Islet precursor cell (in vitro differentiated cells): ENCODE measurements at places on chromosomes 12 and 14.
A peak's percentile ranks its signal among the peaks of the same experiment; 100 is the strongest.

DNA sequence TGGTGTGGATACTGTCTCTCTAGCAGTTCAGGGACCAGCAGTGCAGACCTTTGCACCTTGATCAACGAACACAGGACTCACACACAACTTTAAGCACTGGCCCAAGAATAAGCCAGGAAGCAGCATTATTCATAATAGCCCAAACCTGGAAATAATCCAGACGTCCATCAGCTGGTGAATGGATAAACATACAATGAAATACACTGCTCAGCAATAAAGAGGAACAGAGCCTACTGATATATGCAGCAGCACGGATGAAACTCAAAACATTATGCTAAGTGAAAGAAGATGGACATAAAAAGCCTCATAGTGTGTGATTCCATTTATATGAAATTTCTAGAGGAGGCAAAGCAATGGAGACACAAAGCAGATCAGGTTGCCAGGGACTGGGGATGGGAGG is 303.9 kb upstream of the FKBP4 start:
- DNase-seq: no peak

GRCh38 chr12:127660961-127661360 is 606.0 kb upstream of the TMEM132C start:
- DNase-seq: no peak

GRCh38 chr12:43111608-43112007 is 440.4 kb downstream of the ADAMTS20 start:
- no peak for DNase-seq

- DNase-seq: no peak
Observed at GRCh38 chr14:59374048-59374447, 91.1 kb downstream of the GPR135 start.

- DNase-seq: peak; percentile 55
Observed at GRCh38 chr12:74514098-74514872, 23.4 kb upstream of the ATXN7L3B start.

GRCh38 chr12:78725951-78726580 is 138.5 kb upstream of the SYT1 start:
- no peak for DNase-seq

- no peak for DNase-seq
Observed at GRCh38 chr14:47543459-47543858, 131.9 kb downstream of the MDGA2 start.

DNA sequence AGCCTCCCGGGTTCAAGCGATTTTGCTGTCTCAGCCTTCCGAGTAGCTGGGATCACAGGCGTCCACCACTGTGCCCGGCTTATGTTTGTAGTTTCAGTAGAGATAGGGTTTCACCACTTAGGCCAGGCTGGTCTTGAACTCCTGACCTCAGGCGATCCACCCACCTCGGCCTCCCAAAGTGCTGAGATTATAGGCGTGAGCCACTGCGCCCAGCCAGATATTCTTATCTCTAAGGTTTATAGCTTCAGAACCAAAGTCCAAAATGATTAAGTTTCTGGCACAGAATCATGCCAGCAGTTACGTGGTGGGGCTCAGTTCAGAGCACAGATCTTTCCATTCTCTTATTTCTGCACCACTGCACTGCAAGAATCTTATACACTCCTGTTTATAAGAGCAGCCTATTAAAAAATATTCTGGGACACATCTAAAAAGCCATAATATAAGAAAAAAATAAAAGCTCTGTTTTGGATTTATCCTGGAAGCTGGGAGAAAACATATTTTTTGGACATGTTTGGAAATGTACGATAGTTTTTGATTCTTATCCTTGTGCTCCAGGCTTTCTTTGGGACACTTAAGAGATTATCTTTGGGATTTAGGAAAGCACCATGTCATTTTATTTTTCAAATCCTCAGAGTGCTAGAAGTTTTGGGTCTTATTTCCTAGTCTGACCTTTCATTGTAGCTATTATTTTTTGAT is 129.6 kb downstream of the LMNTD1 start:
- DNase-seq: no peak

- DNase-seq: no peak
Observed at GRCh38 chr14:30551460-30551859, 7.5 kb upstream of the G2E3 start.

DNA sequence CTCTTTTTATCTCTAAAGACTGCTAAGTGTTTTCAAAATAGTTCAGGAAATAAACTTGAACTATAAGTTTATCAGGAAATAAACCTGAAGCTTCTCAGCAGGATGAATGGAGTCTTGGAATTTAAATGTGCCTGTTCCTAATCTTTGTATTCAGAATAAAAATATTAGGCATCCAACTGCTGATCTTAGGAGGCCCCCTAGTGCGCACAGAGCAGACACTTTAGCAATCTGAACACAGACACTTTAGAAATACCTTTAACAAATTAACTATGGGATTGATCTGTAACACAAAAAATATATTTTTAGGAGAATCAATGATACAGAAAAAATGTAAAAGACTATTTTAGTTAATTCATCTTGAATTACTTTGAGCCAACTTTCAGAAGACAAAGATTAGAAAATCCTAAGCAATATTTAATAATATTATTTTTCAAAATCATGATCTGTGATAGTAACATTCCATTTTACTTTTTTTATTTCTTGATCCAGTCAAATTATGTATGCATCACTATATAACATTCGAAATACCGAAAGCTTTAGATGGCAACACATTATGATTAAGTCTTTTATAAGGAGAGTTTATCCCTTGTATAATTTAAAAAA is 80.9 kb downstream of the SLC41A2 start:
- no peak for DNase-seq

GRCh38 chr12:13033476-13033875 is 10.7 kb upstream of the FAM234B start:
- DNase-seq: no peak

DNA sequence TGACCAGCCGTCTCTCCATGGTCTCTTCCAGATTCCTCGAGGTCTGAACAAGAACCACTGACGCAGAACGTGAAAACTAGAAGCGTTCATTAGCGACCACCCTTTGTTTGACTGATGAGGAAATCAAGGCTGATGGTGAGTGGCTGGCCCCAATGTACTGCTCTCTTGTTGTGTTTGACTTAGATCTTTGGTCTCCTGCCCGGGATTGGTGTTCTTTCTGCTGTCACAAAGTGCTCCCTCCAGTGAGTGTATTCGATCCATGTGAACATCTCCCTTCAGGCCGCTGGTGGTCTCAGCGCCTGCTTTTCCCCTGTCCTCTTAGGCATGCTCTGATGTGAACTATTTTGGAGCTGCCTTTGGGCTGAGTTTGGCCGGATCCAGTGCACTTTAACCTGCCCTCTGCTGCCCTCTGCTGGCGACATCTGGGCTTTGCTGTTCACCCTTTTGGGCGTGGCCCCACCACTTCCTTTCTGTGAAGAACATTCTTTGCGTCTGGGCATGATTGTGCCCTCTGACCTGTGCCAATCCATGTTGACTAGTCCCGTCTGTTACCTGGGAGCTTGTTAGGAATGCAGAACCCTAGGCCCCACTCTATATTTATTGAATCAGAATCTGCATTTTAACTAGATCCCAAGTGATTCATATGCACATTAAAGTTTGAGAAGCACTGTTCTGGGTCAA is 279.1 kb downstream of the TTC6 start:
- DNase-seq: peak; percentile 88

DNA sequence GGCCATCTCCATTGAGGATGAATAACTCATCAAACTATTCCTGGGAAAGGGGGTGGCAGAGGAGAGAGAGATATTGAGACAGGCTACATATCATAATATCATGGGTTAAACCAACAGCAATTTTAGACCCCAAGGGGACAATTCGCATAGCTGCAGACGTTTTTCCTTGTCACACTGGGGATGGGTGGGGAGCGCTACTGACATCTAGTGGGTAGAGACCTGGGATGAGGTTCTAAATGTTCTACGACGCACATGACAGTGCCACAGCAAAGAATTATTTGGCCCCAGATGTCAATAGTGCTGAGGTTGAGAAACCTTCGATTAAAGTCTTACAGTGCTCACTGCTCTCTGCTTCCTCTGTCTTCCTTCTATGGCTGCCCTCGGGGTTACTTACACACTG is 425.6 kb downstream of the NRXN3 start:
- no peak for DNase-seq

DNA sequence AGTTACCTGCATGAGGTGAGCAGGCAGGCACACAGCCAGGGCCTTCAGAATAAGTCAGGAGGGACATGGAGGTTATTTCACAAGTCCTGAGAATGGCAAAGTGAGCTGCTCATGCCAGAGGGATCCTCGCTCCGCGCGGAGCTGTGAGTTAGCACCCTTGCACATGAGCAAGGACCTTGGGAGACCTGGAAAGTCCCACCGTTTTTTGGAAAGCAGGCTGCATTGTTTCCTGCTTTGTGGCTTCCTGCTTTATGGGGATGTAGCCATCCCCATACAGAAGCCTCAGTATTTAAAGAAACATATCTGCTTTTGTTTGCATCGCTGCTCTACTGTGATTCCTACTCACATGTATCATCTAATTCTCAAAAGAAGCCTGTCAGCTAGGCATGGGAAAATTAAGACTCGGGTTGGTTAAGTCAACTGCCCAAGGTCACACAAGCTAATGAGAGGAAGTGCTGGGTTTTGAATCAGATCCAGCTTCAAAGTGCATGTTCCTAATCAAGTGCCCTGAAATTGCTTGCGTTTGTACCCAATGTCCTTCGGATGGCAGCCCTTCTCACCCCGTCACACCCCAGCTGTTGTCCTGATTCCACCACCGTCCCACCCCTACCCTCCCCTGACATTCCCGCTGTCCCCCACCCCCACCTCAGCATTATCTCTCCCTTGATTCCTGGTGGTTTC is 106.2 kb downstream of the CRACR2A start:
- DNase-seq: no peak

GRCh38 chr12:51403159-51403558 is 12.0 kb upstream of the GALNT6 start:
- DNase-seq: peak; percentile 45

- no peak for DNase-seq
Observed at GRCh38 chr12:106300761-106301160, 1.8 kb upstream of the TCP11L2 start.

DNA sequence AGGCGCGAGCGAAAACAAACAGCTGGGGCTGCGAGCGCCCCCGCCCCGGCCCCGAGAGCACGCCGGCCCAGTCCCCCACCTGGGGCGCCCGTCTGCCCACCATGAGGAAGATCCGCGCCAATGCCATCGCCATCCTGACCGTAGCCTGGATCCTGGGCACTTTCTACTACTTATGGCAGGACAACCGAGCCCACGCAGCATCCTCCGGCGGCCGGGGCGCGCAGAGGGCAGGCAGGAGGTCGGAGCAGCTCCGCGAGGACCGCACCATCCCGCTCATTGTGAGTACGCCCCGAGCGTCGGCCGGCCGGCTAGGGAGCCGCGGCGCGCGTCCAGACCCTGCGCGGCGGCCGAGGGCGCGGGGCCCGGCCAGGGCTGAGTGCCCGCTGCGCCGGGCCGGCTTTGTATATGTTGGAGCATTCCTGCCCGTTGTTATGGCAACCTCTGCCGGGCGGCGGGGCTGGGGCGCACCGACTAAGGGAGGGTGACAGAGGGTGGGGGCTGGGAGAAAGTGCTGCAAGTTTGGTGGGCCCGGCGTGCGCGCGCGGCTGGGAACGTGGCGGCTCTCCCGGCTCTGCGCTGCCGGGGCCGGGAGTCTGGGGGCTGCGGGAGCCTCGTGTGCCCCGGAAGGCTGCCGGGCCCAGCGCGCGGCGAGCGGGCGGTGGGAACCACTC is 367 bp downstream of the GALNT16 start:
- peak; percentile 72 for DNase-seq

DNA sequence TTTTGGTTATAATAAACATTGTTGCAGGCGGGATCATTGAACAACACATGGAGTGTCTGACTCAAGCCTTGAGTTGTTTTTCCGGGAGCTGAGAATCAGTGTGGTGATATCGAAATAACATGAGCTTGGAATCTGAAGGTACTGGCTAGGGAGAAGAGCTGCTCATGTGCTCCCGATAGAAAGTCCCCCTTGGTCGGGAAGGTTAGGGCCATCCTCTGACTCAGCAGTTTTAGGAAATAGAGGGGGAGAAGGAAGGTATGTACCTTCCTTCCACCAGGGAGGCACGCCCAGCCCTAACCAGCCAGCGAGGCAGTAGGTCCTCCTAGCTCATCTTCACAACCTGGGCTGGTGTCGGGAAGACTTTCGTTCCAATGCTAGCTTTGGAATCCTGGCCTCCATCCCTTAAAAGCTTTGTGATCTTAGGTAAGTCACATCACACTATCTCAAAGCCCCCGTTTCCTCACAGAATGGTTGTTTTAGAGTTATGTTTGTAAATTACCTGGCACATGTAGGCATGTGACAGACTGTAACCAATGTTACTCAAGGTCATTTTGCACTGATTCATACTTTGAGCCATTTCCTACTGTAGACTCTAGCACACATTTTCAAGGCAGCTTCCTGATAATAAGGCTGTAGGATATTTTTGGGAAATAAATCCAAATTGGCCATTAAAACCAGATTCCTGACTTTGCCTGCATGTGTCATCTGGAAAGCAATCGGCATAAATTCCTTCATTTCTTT is 1.9 kb upstream of the RAB35 start:
- DNase-seq: peak; percentile 88

GRCh38 chr12:12499909-12500604 is 62.6 kb downstream of the DUSP16 start:
- DNase-seq: peak; percentile 30

DNA sequence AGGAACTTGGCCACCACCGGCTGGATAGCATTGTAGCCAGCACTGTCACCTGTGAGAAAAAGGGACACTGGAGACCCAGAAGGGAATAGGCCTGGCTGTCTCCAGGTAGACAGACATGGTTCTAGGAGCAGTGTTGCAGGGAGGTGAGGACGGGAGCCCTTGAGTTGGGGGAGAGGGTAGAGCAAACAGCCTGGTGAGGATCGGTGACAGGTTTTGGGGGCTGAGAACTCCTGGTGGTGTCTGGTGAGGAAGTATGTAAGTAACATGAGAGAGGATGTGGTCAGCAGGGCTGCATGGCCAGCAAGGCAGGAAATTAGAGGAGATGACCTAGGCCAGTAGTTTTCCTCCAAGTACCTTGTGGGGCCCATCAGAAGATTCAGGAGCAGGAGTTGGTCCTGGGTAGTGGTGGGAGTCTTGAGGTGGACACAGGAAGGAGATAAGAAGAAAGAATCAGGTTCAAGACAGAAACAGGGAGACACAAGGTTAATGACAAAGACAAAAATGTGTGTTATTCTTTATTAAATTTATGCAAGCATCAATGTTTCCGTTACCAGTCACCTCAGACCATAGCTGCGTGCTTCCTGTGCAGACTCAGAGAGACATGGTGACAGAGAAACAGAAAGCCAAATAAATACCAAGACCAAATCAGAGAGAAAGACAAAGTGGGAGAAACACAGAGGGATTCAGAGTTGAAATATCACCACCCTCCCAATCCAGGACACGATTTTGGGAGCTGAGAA is at the start of gene ARHGAP9:
Gene ARHGAP9, minus strand, starts transcription at position 491 of the 740 bp plus-strand sequence. Its CDS starts 460 bp downstream, at position 31.
- DNase-seq: no peak

DNA sequence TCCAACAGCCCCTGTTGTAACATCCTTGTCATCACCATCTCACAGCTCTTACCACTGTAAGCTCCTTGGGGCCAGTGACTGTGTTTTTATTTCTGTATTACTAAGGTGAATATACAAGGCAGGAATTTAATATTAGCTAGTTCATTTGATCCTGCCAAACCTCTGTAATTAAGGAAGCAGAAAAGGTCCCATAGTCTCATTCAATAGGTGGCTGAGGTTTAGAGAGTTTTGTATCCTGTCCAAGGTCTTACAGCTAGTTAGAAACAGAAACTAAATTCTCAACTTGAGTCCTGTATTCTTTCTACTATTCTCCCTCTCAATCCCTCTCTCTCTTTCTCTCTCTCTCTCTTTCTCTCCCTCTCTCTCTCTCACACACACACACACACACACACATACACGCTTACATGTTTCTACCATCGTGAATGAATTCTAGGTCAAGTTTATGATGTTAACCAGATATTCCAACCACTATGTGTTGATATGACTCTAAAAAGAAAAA is 543 bp upstream of the GLIPR1 start:
- DNase-seq: no peak

- DNase-seq: no peak
Observed at GRCh38 chr14:36647417-36647823, 14.2 kb upstream of the PAX9 start.
